ENCODE measurements at places on chromosomes 2 and 18.

GRCh38 chr18:595571-595970 is 1.2 kb upstream of the CLUL1 start:
- DNase-seq: no peak

GRCh38 chr2:102318437-102318836 is 7.1 kb downstream of the IL1RL1 start:
- DNase-seq: no peak

- no peak for DNase-seq
Observed at GRCh38 chr2:205020673-205021072, 475.4 kb downstream of the PARD3B start.

DNA sequence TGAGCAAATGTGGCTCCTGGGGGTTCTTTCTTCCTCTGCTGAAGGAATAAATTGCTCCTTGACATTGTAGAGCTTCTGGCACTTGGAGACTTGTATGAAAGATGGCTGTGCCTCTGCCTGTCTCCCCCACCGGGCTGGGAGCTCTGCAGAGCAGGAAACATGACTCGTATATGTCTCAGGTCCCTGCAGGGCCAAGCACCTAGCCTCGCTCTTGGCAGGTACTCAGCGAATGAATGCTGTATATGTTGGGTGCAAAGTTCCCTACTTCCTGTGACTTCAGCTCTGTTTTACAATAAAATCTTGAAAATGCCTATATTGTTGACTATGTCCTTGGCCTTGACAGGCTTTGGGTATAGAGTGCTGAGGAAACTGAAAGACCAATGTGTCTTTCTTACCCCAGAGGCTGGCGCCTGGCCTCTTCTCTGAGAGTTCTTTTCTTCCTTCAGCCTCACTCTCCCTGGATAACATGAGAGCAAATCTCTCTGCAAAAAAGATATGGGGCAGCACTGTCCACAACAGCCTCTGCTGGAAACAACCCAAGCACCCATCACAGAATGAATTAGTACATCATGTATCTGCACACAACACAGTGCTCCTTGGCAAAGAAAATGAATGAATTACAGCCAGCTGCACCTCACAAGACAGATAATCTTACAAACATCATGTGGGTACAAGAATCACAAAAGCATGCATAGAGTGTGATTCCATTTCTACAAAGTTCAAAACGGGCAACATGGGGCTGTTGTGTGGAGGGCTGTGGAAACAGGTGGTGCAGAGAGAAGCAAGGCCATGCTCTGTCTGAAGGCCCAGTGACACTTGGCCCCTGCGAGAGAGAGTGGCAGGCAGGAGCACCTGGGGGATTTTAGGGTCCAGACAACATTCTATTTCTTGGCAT is 6.6 kb downstream of the IL1RN start:
- no peak for DNase-seq

DNA sequence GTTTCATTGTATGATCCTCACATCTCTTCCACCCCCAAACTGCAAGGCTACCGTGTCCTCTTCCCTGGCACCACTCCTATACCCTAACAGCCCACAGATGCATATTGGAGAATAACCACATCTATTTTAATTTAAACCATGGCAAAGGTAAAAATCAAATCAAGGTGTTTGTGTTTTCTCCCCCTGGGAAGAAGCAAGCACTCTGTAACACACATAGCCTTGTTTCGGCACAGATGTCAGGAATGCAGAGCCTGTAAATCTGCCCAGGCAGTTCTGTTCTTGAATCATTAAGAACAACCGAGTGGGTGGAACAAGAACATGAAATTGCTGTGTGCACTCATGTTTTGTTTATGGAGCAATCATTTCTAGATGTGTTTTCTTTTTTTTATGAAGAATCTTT is 6.8 kb upstream of the COX7A2L start:
- peak; percentile 67 for DNase-seq

GRCh38 chr2:64804651-64805050 is 150.9 kb upstream of the SERTAD2 start:
- no peak for DNase-seq

DNA sequence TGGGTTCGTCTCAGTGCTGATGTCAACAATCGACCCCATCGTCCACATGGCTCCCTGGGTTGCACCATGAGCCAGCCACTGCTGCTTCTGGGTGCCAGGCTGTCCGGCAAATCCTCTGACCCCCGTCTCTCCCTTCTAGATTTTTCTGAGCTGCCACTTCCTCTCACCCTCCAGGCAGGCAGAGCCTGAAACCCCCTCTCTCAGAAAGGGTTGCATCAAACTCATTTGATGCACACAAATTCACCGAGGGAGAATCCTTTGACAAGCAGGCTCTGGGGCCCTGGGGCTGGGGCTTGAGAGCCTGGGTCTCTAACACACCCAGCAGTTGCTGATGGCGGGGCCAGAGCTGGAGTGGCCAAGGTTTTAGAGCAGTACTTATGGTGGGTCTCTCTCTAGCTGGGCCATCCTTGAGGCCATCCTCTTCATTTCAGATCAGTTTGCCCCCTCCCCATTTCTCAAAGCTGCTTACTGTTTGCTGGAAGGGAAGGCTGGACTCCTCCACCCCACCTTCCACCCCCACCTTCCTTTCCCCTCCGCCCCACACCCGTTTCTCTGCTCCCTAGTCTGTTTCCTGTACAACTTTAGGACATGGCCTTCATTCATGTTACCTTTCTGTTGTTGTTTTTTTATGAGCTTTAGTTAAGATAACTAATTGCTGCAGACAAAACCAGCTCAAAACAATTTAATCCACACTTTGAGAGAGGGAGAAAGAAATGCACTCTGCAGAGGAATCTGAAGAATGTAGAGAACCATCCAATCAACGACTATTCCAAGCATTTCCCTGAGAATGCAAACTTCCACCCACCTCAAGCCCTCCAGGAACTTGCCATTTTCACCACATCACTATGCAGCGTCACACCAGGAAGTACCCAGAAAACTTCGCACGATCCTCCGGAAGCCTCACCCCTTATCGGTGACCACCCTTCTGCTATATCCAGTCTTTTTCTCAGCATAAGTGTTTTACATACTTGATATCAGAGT is 69.5 kb downstream of the ARL4C start:
- DNase-seq: peak; percentile 93

- DNase-seq: no peak
Observed at GRCh38 chr18:1658908-1659566, 754.4 kb downstream of the ADCYAP1 start.

DNA sequence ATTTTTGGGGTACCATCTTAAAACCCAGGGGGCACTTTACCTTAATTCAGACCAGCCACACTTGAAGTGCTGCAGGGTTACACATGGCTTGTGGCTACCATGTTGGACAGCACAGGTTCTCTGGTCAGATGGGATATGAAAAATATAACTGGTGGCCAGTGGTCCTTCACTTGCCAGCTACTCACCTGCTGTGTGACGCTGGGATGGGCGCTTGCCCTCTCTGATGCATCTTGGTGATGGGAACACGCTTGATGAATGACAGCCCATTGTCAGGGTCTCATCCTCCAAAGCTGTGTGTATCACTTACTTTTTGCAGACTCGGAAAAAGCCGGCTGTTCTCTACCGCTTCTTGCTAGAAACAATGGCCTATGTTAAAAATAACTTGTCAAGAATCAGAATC is 22.5 kb downstream of the HJURP start:
- no peak for DNase-seq

- no peak for DNase-seq
Observed at GRCh38 chr2:124136110-124136509, 111.0 kb downstream of the CNTNAP5 start.

DNA sequence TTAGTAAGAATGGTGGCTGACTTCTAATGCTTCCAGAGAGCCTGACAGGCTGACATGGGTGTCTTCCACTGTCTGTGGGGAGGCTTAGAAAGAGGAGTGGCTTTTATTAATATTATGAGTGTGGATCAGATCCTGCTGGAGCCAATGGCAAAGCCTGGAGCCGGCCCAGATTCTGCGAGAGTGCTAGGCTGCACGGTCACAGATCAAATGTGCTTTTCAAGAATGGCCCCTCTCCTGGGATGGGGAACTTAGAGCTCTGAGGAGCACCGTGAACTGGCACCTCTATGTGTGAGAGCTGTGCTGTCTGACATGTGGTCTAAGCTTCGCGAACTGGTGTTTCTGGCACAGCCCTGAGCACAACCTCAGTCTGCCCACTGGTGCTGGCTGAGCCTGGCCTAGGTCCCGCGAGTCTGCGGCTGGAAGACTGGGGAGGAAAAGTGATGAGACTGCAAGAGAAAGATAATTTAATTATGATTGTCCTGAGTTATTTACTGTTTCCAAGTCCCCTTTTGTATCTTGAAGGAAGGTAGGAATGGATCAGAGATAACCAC is 70.4 kb downstream of the ASAP2 start:
- DNase-seq: no peak

DNA sequence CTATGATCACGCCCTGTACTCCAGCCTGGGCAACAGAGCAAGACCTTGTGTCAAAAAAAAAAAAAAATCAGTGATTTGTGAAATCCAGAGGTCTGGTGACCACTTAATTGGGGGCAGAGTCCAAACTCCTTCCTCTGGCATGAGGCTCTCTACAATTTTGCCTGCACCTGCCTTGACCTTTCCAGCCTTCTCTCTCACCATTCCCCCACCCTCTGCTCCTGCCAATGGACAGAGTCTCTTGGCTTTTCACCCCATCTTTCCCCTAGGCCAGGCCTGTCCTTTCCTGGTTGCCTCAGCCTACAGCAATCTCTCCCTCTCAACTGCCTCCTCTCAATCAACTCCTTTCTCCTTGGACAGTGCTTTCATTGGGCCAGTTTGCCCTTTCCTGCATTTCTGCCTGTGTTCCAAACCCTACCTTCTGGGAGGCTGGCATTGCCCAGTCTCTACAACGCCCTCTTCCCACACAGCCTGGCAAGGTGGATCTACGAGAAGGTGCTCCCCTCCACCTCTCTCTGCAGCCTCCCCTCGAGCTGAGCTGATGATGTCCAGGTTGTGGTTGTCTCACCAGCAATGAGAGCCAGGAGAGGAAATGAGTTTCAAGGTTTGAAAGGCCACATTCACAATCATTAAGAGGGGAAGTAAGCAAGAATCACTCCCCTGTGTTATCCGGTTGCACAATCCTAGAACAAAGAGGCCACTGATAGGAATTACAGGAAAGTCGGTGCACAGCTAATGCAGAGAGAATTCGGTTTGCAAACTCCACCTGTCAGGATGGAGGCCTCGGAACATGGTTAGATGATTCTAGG is 39.5 kb upstream of the NPAS2 start:
- DNase-seq: peak; percentile 27

- peak; percentile 56 for DNase-seq
Observed at GRCh38 chr18:9846162-9846925, 39.4 kb upstream of the TXNDC2 start.

DNA sequence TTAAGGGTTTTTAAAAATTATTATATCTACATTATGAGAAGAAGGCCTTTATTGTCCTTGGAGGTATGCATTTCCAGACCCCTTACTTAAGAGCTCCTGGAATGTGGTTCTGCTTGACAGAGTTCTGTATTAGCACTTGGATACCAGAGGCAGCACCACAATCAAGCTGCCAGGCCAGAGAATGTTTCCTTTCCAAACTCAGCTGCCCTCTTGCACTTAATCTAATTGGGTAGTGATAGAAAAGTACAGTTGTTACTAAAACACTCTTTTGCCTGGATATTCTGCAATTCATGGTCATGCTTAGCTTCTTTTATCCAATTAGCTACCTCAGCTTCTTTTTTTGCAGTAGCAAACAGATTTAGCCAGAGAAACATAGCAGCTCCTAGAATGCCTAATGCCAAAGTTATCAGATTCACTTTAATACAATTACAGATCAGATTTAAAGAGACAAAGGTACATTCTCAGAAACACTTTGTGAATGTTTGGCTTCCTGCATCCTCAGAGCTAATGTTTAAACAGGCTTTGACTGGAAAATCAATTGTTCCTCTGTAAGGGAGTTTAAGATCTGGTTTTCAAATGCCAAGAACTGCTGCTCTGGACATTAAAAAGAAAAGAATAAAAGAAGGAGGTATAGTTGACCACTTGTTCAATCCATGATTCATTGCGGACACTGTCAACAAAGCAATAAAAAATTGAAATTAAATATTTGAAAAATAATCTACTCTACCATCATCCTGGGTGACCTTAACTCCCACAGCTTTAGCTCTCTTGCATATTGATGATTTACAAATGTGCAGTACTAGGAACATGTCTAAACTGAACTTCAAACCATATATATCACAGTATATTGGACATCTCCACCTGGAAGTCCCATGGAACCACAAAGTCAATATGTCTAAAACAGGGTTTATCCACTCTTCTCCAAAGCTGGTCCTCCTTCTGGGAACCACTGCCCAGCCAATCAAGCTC is 12.8 kb downstream of the NOSTRIN start:
- DNase-seq: no peak

GRCh38 chr2:162103443-162104009 is 29.5 kb upstream of the DPP4 start:
- DNase-seq: no peak

DNA sequence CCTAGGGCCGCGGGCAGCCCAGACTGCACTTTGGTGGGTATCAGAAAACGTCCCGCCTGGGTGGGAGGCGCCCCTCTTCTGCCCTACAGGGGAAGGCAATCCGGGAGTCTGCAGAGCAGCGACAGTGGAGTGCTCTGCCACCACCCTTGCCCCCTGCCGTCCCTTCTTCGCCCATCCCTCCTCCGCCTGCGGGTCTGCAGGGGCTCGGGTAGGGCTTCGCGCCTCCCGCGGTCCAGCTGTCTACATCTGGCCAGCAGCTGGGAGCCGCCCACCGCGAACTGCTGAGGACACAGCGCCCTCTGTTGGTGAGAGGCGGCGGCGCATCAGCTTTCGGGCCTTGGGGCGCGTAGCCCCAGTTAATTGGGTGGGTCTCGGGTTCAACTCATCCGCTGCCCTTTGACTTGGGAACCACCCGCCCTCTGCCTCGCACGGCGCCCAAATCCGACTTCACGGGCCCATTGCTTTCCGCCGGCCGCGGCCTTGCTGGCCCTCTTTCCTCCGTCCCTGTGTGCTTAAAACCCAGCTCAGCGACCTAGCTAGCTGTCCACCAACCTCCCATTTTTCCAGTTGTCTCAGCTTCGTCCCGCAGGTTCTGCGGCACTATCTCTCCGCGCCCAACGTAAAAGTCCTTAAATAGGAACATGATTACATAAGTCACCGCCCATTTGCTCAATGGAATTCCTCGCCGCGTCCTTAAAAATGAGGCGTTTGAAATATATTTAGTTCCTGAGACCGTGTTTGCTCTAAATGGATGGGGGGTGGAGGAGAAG is 17.6 kb downstream of the WNT10A start:
- DNase-seq: peak; percentile 40

DNA sequence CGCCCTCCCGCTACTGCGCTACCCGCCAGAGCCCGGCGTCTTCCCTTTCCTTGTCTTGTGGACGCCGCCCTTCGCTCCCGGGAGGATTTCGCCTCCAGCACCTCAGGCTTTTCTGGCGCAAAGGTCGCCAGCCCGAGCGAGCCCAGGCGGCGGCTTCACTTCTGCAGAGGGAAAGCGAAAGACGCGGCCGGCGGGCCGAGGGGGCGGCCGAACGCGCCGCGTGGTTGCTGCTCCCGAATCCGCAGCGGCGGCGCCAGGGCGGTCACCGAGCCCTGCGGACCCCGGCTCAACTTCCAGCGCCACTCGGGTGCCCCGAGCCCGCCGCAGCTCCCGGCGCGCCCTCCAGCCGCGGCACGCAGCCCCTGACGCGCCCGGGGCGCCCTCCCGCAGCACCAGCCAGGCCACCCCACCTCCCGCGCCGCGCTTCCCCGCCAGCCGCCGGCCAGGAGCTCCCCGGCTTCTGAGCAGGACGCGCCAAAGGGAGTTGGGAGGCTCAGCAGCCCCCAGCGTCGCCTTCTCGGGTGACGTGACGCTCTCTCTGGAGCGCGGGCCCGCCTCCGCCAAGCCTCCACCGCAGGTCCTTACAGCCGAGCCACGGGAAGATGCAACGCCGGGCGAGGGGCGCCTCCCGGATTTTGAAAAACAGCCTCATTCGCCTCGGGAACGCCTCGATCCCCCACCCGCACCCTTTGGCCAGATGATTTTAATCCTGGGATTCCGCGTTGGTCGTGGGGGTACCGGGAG is 84.9 kb upstream of the EPB41L3 start:
- DNase-seq: peak; percentile 42

GRCh38 chr18:59566533-59566971 is 130.7 kb downstream of the CCBE1 start:
- DNase-seq: peak; percentile 72
